CD4-positive, alpha-beta T cell treated with Interleukin-21 for 1 hour (primary cell): ENCODE measurements at places on chromosomes 12 and 14.

GRCh38 chr14:93035917-93036651 lies 79.6 kb downstream of the ITPK1 start:
- DNase-seq, result no peak

DNA sequence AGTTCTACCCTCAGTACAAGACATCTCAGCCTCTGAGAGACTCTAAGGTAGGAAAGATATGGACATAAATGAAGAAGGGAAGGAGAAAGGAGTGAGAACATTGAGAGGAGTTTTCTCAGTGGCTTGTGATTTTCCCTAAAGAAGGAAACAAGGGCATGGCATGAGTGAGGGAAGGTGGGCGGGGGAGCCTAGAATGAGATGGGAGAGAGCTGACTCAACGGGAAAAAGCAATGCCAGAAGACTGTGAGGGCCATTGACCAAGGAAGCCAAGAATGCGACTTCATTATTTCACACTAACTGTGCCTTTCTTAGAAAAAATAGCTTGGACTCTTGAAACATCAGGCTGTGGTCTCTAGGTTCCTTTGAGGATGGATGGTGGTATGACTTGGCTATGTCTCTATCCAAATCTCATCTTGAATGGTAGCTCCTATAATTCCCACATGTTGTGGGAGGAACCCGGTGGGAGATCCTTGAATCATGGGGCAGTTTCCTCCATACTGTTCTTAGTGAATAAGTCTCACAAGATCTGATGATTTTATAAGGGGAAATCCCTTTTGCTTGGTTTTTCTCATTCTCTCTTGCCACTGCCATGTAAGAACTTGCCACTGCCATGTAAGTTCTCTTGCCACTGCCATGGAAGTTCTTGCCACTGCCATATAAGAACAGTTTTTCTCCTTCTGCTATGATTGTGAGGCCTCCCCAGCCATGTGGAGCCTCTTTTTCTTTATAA lies 279.6 kb downstream of the NUAK1 start:
- DNase-seq, result no peak

DNA sequence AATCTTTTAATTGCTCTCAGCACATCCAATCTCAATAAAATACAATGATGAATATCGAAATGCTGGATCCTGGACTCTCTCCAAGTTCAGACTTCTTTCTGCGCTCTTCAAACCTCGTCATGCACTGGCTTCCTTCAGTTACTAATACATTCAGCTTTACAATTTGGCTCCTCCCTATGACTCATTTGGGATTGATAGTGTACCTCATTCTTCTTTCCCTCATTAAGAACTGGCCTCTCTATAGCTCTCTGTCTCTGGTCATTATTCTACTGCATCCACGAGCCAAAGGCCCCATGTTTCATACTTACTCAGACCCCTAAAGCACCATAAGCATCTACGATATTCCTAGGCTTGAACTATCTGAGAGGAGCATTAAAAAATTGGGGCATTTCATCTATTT lies 4.9 kb downstream of the TSPAN8 start:
- no peak for DNase-seq

GRCh38 chr14:101825797-101826196 lies 64.3 kb downstream of the PPP2R5C start:
- no peak for DNase-seq

GRCh38 chr14:64246688-64247087 lies 47.5 kb downstream of the ESR2 start:
- DNase-seq, result no peak

GRCh38 chr12:64660237-64661018 lies 50.1 kb downstream of the RASSF3 start:
- no peak for DNase-seq

DNA sequence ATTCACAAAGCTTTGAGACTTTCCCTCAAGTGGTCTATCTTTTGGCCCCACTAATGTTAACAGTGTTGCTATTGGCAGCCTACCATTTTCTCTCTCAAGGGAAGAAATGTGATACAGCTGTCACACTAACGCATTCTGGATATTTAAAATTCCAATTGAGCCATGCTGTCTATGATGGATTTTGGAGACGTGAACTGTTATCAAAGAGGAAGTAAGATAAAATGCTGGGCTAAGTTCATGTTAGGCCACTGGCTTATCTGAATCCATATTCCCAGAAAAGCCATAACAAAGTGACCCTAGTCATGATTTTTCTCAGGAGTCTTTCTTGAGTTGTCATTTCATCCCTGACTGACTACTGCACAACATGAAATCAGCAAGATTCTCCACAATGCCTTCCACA lies 200.2 kb downstream of the PHLDA1 start:
- no peak for DNase-seq

DNA sequence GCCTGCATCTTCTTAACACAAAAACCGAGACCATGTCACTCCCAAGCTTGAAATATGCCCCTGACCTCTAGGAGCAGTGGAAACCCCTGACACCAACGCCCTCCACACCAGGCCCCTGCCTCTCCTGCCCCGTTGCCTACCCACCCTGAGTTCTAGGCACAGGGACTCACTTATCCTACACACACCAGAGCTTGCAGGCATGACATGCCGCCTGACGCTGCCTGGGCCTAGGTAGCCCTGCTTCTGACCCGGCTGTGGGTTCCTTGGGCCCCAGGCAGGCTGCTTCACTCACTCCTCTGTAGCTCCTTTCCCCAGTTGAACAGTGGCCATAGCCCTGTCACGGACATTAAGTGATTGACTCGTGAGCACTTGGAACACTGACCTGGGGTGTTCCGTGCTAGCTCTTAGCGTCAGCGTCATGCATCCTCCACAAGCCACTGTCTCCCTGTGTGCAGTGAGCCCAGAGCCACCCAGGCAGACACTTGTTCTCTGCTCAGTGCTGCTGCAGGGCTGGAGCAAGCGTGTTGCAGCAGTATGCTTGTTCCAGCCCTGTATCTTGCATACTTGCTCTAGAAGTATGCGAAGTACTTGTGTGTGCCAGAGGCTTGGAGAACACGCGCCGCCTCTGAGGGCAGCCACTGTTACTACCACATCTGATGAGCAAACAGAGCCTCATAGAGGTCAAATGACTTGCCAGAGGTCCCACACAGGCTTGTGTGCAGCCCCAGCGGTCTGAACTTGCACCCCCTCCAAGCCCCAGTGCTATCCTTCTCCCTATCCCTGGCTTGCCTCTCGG lies 15.6 kb downstream of the OTUB2 start:
- no peak for DNase-seq

DNA sequence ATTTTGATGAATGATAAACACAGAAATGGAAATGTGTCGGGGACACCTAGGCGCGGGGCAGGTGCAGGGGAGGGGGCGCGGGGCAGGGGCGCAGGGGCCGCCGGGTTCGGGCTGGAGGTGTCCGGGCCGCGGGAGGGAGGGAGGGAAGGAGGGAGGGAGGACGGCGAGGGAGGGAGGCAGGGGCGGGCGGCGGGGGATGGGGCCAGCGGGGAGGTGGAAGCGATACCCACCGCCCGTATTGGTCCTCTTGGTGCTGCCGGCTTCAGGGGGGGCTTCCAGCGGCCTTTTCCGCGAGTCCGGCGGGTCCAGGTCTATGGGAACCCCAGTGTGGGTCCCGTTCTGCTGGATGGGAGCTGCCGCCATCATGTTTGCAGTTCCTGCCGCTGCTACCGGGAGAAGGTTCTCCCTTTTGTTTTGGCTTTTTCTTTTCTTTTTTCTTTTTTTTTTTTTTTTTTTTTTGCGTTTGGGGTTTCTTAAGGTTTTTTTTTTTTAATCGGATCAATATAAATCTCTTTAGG lies 703 bp downstream of the NOVA1 start:
- DNase-seq, result no peak

- DNase-seq, result no peak
Observed at GRCh38 chr14:86779416-86779815, 1213.6 kb downstream of the GALC start.
